Kidney tubule cell (primary cell): ENCODE measurements at places on chromosomes 2 and 18.
A peak's percentile ranks its signal among the peaks of the same experiment; 100 is the strongest.

- no peak for DNase-seq
These were observed 14.6 kb upstream of the ACMSD start for GRCh38 chr2:134823832-134824231.

- DNase-seq = no peak
These were observed 48.7 kb downstream of the SPTBN1 start for GRCh38 chr2:54504866-54505265.

DNA sequence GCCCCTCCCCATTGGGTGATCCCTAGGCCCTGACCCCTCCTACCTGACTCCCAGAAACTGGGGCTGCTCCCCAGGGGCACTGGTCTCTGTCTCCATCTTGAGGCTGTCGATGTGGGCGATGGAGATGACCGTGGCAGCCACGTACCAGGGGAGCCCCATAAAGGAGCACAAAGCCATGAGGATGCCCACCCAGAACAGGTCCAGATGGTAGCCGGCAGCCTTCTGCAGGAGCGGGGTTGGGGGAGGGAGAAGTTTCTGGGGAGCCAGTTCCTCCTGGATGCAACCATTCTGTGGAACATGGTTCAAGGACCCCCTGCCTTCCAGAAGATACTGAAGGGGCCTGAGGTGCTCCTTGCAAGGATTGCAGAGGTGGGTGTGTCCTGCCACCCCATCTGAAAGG, 34.0 kb downstream of the MTHFD2 start:
- DNase-seq = no peak

- DNase-seq = no peak
These were observed at the start of gene PAX3 for GRCh38 chr2:222298311-222299150. Gene PAX3, minus strand, starts transcription at chr2:222298998. Its CDS starts 383 bp downstream, at chr2:222298615.

- DNase-seq = peak; percentile 18
These were observed 72.1 kb downstream of the CAMKMT start for GRCh38 chr2:44433895-44434294.

- no peak for DNase-seq
These were observed 282.1 kb upstream of the HS6ST1 start for GRCh38 chr2:128600581-128601297.

- no peak for DNase-seq
These were observed 294.6 kb upstream of the SLC14A2 start for GRCh38 chr18:45320724-45321123.

DNA sequence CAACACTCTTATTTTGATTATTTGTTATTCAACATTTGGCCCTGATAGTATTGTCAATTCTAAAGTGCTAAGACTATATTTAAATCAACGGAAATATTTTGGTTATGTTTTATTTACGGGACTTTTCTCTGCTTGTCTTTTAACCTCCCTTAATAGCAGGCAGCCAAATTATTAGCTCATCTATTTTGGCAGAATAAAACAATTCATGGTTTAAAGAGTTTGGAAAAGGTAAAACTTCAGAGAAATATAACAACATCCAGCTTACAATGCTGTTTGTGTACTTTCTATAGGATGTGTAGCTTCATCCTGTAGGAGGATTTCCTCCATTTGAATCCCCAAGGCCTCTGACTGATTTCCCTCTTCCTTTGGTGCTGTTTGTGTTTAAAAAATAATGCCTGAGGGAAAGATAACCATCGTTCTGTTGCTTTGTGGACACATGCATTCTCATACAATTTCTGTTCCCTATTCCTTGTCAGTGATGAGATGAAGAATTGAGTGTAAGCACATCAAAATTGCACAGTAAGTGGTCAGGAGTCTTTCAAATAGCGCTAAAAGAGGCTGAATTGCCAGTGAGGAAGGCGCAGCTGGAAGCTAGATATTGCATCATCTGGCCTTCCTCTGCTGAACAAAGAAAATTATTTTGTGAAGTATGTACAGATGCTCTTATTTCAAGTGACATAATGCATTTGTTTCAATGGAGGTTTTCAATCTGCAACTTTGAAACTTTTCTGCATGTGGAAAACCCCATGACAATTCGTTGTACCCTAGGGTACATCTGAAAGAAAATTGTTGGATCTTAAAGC, 80.3 kb downstream of the CD28 start:
- no peak for DNase-seq

DNA sequence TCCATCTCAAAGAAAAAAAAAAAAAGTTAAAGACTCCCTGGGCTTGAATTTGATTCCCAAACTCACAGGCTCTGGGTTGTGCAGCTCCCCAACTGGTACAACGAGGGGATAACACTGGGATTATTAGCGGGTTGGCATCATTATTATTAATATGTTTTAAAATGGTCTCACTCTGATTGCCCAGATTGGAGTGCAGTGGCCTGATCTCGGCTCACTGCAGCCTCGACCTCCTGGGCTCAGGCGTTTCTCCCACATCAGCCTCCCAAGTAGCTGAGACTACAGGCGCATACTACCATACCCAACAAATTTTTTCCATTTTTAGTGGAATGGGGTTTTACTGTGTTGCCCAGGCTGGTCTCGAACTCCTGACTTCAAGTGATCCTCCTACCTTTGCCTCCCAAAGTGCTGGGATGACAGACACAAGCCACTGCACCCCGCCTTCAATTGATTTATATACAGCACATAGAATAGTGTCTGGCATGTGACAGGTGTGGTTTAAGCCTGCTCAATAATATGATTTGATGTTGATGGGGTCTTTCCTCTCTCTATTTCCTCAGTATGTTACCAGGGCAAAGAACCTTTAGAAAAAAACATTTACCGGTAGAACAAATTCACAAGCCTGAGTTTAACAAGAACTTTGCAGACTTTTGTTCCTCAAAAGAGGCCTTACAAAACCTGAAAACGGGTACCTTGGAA, 12.2 kb downstream of the MYCN start:
- no peak for DNase-seq

GRCh38 chr2:120253021-120253882, 600 bp downstream of the RALB start:
- peak; percentile 84 for DNase-seq

DNA sequence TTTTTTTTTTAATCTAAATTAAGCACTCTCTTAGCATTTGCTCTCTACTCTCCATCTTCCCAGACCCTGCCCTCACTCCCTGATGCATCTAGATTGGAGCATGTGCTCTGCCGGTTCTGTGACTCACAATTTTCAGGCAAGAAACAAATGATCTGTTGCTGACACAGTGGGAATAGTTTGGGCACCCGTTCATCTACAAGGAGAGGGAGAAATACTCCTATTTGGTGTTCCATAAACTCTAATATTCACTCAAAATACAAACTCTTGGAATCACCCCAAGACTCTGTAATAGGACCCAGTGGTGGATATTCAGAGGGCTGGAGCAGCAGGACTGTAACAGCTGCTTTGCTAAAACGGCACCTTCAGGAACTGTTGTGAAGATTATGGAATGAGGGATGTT, 37.1 kb upstream of the LINC00305 start:
- DNase-seq = no peak

GRCh38 chr2:125167152-125167551, 1142.1 kb downstream of the CNTNAP5 start:
- no peak for DNase-seq

DNA sequence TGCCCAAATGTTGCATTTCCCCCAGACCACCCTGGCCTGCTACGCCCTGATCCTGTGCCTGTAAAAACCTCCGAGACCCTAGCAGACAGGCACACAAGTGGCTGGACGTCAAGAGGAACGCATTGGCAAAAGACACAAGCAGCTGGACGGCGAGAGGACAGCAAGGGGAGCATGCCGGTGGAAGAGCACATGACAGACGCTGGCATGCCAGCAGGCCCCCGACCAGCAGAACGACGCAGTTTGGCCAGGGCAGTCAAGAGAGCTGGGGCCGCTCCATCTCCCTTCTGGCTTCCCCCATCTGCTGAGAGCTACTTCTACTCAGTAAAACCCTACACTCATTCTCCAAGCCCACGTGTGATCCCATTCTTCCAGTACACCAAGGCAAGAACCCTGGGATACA, 42.1 kb downstream of the SAP130 start:
- no peak for DNase-seq

GRCh38 chr2:70870790-70871189, 35.2 kb upstream of the CD207 start:
- DNase-seq = no peak

GRCh38 chr2:232623768-232624765, 9.3 kb upstream of the EFHD1 start:
- DNase-seq = no peak

DNA sequence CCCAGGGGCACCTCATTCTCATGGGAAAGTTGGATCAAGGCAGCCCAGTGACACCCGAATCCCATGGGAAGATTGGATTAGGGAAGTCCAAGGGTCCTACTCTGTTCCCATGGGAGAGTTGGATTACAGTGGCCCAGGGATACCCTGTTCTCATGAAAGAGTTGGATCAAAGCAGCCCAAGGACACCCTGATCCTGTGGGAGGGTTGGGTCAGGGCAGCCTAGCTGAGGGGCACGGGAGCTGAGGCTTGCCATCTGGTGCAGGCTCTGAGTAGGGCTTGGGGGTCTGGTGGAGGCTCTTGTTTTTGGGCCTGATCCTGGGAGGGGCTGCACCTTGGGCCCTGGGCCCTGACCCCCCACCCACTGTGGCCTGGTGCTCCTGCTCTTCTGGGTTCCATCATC, 87.1 kb downstream of the ACKR3 start:
- DNase-seq = no peak

GRCh38 chr18:31686572-31686971, 2.2 kb upstream of the B4GALT6 start:
- no peak for DNase-seq

- no peak for DNase-seq
These were observed 12.2 kb downstream of the METAP1D start for GRCh38 chr2:172011812-172012575.

DNA sequence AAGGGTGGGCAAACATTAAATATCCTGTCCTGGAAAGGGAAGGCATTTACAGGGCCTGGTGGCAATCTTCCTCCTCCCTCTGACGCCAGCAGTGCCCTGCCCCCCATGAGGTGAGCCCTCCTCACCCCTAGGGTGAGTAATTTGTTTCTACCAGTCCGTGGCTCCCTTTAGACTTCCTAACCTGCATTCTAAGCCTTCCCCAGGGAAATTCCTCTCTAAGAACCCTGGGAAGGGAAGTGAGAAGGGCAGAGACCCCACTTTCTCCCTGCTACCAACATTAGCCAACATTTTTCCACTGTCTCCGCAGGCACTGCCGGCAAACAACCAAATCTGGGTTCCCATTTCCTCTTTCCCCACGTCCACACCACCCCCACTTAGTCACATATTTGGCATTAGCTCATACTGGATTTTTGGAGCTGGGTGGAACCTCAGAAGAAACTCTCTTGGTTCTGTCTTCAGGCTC, 69.3 kb downstream of the NRP2 start:
- DNase-seq = peak; percentile 30

DNA sequence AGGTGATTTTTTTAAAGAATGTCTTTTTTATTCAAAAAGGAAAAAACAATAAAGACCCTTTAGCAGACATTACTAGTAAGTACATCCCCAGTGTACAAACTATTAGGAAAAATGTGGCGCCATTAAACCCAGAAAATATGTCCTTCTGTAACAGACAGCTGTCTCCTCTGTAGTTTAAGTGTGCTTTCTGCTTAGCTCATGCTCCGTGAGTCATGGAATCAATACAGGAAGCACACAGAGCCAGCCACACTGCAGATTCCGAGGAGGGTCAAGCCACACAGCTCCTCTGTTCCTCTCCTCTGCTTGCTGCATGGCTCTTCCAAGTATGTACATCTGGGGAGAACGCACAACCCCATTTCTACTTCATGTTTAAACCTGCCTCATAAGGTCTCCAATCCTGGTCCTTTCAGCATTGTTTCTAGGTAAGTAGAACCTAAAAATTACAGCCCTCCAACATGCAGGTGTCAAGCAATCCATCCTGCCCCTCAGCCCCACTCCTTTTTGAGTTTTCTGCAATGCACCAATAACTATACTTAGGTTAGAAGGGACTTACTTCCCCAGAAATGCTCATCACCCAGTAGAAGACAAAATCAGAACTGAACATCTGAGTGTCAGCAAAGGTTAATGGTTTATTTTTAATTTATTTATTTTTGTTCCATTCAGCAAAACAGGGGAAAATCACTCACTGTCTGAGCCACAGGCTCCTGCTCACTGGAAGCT, 37.5 kb downstream of the ACVR1 start:
- peak; percentile 84 for DNase-seq

- no peak for DNase-seq
These were observed 28.8 kb downstream of the TTC39C start for GRCh38 chr18:24043403-24043802.

DNA sequence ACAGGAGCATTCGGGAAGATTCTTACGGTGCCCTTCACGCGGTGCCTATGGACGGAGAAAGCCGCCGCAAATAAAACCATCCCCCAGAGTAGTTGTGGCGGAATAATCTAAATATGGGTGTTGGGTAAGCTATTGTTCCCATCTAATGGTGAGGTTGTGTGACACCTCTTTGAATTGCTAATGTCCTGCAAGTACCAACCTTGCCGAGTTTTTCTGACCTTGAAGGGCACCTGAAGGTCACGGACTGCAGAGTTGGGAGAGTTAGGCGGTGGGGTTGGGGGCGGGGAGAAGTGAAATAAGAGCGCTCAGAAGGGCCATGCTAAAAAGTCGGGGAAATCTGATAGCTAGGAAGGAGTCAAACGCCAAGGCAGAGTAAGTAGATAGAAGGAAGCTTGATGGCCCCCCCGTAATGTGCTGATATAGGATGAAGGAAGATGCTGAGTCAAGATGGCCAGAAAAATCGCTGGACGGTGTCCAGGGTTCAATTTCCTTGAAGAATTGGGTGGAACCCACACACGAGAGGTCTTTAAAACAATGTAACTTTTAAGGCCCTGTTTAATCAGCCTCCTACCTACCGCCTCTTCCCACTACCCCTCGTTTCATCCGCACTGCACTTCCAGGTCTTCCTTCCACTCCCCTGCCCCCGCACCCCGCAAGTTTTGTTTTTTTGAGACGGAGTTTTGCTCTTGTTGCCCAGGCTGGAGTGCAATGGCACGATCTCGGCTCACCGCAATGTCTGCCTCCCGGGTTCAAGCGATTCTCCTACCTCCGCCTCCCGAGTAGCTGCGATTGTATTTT, 600 bp downstream of the KATNAL2 start:
- DNase-seq = no peak

GRCh38 chr2:25230198-25230947, 62.0 kb upstream of the POMC start:
- no peak for DNase-seq

DNA sequence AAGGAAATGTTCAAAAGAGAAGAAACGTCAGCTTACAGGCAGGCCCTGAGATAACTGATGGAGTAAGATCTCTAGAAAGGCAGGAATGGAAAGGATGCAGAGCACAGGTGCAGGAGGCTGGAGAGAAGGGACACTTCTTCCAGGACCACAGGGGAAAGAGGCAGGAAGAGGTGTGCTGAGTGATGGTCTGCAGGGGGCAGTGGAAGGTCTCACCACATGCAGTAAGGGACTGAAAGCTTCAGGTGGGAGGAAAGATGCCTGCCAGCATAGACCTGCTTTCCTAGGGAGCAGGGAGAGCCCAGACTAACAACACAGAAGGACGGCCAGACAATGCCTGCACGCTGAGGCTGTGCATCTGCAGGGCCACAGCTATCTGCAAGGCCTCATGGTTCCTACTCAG, 156.8 kb downstream of the L3MBTL4 start:
- DNase-seq = no peak

GRCh38 chr2:156864325-156864724, 393.2 kb upstream of the GALNT5 start:
- DNase-seq = no peak
